ENCODE measurements at places on chromosomes 5 and 9. TPM values are rescaled to one million over a fixed set of nuclear protein-coding genes. Genes with fewer than 3 reads are reported as not detected.
A peak's percentile ranks its signal among the peaks of the same experiment; 100 is the strongest.

SAPCD2 gene
- 134 TPM for total RNA-seq

- no peak for DNase-seq
Measured at GRCh38 chr9:93807166-93808074, 147.7 kb downstream of the BARX1 start.

DNA sequence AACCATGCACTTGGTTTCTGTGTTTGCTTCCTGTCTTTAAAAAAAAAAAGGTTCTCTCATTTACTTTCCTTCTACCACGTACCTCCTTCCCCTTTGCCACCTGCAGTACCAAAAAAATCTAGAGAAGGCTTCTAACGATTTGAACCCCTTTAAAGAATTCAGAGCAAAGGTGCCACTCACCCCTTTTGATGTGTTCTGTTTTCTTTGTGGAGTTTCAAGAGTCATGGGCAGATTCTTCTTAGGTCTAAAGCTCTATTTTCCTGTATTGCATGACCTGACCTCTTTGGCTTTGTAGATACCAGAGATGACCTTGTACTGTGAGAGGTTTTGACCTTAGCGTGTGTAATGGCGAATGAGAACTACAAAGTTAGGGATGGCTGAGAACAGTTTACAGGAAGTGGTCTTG, 29.0 kb downstream of the TXNDC8 start:
- DNase-seq = no peak

- no peak for DNase-seq
Measured at GRCh38 chr9:136255166-136255538, 9.5 kb upstream of the QSOX2 start.

GRCh38 chr5:141876628-141877355, 1.4 kb downstream of the PCDH1 start:
- DNase-seq = peak; percentile 50

PCDHGA8 gene
- total RNA-seq = 0.23 TPM

DNA sequence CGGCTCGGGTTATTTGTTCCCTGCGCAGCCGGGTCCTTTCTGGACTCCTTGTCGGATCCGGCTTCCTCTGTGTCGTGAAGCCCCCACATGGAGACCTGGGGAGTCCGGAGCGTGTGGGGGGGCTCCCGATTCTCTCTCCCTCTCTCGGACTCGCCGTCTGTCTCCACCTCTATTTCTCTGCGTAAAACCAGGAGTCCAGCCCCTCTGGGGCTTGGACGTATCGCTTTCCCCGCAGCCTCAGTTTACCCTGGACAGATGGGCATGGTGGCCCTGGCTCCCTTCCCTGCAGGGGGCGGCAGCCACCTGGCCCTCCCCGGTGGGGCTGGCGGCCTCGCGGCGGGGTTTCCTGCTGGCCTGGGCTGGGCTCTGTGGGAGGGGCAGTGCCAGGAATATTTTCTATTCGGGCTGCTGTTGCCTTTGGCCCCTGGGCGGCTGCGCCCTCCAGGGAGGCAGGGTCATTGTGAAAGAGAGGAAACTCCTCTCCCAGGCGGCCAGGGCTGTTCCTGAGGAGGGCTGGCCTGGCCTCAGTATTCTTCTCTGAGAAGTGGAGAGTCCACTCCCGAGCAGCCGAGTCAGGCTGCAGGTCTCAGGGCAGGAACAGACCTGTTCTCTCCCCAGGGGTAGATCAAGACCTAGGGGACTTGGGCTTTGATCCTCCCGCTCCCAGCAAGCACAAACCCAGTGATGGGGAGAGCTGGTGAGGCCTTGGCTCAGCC, 665 bp downstream of the ASS1 start:
- DNase-seq = peak; percentile 27

RANBP6 gene
- 11.6 TPM for total RNA-seq

DAB2IP gene
- total RNA-seq = 17.6 TPM

SLC6A19 gene
- not detected for total RNA-seq

- no peak for DNase-seq
Measured at GRCh38 chr5:126982926-126983873, 47.2 kb downstream of the MARCHF3 start.
